H4 (cell line): ENCODE measurements at places on chromosomes 5 and 9.

DNA sequence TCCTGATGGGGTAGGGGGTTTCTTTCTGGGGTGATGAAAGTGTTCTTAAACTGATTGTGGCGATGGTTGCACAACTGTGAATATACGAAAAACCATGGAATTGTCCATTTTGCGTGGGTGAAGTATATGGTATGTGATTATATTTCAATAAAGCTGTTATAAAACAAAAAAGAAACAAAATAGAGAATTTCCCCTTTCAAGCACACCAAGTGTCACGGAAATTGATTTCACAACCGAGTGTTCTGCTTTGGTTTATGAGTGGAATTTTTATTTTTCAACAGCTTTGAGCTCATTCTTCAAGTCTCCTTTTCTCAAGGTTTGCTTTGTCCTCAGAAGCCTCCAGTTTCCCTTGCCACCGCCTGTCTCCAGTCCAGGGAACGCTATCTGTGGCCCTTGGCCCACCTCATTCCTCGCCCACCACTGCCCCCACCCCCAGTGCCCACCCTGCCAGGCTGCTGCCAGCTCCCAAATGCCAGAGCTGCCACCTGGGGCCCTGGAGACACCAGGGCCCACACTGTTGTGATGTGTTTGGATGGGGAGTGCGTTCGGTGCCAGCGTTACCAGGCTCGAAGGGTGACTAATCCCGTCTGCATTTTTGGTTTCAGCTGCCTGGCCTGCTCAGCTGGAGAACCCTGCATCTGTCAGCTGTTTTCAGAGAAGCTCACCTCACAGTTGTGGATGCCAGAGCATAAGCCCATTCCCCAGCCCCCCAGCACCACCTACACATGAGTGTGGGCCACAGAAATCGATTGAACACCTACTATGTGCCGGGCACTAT is 30.4 kb downstream of the DUSP1 start:
- peak; percentile 81 for DNase-seq

DNA sequence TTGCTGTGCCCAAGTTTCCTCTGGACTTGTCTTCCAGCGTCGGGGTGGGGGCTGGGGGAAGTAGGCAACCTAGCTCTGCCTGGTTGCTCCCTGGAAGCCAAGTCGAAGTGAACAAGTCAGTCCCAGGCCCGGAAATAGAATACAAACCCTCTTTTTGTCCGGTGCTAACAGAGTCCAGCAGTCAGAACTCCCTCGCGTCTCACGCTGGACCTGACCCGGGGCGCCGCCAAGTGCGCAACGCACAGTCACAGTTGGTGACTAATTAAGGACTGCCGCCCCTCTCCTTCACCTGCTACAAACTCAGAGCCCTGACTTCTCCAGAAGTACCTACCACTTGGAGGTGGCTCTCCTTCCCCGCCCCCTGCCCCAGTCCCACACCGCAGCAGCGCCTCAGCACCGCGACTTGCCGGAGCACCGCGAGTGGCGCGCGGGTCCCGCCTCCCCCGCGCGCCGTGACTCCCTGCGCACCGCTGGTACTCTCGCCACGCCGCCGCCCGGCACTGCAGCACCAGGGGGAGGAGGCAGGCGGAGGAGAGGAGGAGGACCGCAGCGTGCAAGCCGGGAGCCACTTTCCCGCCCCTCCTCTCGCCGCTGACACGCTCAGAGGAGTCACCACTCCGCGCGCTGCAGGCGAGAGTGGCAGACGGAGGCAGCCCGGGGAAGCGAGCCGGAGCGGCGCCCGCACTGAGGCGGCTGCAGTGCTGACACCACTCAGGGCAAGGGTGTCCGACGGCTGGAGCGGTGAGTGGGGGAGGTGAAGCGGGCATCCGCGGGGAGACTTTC is at the start of gene SV2C:
Gene SV2C, plus strand, starts transcription at position 612 of the 783 bp plus-strand sequence. CDS start 48,368 bp downstream, outside the sequence.
- no peak for DNase-seq

DNA sequence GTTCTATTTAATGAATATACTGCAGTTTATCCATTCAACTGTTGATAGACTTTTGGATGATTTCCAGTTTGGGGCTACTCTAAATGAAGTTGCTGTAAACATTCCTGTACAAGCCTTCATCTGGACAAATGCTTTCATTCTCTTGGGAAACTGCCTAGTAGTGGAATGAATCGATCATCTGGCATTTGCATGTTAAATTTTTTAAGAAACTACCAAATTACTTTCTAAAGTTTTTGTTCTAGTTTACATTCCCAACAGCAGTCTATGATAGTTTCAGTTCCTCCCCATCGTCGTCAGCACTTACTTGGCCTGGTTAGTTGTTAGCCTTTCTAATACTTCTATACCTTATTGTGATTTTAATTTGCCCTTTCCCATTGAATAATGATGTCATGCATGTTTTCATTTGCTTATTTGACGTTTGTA is 306.3 kb downstream of the FER start:
- no peak for DNase-seq

- no peak for DNase-seq
Measured at GRCh38 chr9:21746550-21746949, 55.9 kb upstream of the MTAP start.

DNA sequence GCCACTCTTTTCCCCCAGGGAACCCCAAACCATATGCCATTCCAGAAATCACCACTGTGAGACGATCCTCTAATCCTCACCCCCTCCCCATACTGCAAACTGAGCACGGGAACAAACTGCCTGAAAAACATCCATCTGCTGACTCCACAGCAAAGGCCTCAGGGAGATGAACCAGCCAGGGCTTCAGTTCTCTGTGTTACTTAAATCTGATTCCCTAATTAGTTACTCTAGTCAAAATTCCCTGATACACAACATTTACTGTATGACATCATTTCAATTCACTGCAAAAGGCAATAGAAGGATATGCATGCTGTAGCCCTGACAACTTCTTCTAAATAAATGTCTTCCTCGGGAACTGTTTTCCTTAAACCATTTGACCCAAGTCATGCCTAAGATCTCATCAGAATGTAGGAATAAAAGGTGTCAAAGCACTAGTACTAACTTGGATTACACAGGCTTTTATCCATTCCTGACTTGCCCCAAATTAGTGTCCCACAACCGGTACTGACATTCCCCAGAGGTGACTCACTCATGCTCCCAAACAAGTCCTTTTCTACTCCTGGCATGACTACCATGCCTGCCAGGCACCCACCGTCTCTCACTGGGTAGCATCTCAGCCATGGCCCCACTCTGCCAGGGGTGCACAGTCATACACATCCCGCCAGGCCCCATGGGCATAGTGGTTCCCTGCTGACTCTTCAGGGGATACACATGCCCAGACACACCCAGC is 35.0 kb downstream of the MTX3 start:
- peak; percentile 52 for DNase-seq

- DNase-seq: no peak
Measured at GRCh38 chr5:138542180-138542955, 668 bp downstream of the ETF1 start.

GRCh38 chr5:103582364-103582763 is 19.8 kb upstream of the NUDT12 start:
- peak; percentile 66 for DNase-seq

- DNase-seq: no peak
Measured at GRCh38 chr9:115415450-115415849, 297.5 kb upstream of the TNC start.

GRCh38 chr5:76657683-76658311 is 34.6 kb upstream of the F2RL2 start:
- DNase-seq: no peak

GRCh38 chr5:16690243-16690852 is 73.6 kb upstream of the RETREG1 start:
- DNase-seq: peak; percentile 54

DNA sequence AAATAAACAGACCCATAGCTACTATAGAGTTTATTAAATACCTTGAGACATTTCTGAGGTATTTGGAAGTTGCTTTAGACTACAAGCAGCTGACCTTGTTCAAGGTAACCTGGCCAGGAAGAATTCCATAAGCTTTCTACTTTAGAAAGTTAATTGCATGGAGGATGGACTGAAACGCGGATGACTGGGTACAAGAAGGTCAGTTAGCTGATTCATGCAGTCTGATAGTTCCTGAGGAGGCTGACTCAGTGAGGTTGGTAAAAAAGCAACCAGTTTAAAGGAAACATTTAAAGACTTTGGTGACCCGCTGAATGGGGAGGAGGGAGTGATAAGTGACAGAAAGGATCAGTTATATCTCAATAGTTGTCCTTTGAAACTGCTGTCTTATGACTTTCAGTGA is 670.1 kb upstream of the CDH9 start:
- no peak for DNase-seq

GRCh38 chr9:16282216-16282615 is 588.3 kb downstream of the BNC2 start:
- DNase-seq: peak; percentile 59

DNA sequence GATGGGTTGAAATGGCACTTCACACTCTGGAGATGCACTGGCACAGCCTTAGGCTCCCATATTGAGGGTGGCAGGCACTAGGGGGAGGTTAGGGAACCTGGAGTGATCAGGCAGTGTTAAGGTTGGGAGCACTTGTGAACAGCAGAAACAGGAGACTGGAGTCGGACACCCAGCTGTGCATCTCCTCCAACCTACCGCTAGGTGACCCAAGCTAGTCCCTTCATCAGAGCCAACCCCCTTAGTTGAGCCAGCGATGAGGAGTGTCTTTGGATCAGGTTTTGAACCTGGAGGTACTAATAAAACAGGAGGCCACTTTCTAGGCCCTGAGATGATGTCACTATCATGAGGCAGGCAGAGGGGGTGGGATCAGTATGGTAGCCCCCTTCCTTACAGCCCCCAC is 1.7 kb downstream of the ACTL7B start:
- DNase-seq: no peak

DNA sequence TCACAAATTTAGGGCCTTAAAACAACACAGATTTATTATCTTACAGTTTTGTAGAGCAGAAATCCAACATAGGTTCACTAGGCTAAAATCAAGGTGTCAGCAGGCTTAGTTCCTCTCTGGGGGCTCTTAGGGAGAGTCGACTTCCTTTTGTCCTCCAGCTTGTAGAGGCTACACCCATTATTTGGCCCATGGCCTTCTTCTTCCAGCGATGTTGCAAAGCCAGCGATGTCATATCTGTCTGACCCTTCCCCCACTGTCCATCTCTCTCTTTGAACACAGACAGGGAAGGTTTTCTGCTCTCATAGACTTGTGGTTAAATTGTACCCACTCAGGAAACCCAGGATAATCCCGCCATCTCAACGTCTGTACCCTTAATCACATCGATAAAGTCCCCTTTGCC is 60.3 kb upstream of the SHB start:
- DNase-seq: no peak

GRCh38 chr5:22900801-22901310 is 47.7 kb upstream of the CDH12 start:
- no peak for DNase-seq

DNA sequence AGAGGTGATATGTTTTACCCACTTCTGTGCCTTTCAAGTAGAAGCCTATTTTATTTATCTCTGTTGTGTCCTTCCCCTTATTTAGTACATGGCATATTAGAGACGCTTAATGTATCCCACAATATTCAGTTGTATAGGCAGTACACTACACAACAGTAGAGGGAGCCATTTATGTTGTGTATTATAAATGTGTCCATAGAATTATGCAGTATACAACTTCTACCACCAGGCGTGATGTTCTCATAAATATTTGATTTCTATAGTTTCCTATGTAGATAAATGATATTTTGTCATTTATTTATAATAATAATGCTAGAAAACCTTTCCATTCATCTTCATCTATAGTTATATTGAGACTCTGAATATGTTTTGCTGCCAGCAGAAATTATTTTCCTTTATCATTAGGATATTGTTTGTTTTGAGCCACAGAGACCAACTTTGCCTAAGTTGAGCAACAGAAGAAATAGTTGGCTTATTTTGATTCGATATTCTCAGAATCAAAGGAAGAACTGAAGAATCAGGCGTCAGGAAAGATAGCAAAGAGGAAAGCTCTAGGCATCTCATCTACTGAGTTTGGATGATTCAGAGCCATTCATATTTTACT is 81.7 kb downstream of the ADAMTS19 start:
- peak; percentile 26 for DNase-seq

- DNase-seq: no peak
Measured at GRCh38 chr5:80715887-80716286, 61.1 kb upstream of the DHFR start.
